Anterior cingulate cortex (tissue), 58 donors: ENCODE measurements at places on chromosomes 11 and 22.

DNA sequence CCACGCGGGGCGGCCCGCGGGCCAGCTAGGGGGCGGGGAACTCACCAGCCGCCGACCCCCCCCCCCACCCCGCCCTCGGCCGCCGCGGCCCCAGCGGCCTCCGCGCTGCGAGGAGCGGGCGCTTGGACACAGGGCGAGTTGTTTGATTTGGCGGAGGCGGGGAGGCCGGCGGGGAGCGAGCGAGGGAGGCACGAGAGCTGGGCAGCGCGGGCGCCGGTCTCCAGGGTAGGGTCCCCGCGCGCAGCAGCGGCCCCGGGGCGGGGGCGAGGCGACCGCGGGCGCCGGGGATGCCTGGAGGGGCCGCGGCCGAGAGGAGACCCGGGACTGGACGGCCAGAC lies 64.4 kb downstream of the NAV2 start:
- DNase-seq = no peak

DNA sequence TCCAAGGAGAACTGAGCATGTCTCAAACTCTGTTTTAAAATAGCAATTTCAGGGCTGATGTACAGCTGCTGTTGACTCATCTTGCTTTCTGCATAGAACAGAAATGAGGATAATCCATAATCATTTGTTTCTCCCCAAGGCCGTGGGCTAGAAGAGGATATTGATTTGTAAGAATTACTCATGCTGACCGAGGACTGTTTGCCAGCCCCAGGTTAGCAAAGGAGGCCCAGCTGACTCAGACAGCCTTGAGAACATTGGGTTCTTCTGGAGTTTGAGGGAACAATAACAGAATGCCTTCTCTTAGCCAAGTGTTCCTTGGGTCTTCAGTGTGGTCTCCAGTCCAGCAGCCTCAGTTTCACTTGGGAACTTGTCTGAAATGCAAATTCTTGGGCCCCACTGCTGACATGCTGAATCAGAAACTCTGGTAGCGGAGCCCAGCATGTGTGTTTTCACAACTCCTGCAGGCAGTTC lies 92.0 kb downstream of the ZC3H12C start:
- peak; percentile 57 for DNase-seq

- no peak for DNase-seq
These were observed 515.0 kb downstream of the NTM start for GRCh38 chr11:131885431-131885830.

DNA sequence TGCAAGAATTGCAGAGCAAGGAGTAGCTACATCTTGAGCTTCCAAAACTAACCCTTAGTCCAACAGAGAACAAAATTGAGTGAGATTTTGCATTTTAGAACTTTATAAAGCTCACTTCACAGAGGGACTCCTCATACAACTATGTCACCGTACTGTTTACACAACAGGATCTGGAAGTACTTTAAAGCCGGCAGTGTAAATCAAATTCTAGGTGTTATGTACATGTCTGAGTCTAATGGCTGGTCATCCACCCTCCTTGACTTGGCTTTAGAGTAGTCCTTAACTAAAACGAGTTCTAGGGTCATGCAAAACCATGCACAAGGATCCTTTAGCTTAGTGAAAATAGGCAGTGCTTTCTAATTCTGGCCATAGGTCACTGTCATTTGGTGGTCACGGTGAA lies 23.5 kb downstream of the IRAG1 start:
- no peak for DNase-seq

DNA sequence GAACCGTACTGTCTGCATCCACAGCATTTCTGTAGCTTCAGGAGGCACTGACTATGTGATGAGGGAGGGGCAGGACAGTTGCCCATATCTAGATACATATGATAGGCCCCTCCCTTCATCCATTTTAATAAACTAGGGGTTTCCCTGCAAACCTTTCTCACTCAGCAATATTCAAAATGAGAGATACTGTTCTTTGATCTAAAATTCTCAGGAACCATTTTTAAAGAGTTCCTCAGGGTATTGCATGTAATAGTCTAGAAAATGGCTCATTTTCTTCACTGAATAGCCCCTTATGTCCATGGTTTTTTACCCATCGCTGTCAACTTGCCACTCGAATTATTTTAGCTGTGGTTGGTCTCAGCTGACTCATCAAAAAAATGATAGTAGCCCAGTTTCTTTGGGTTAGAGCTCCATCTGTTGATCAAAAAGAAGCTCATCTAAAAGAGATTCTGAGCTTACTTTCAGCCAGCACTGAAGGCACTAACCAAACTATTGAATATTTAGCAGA lies 37.0 kb upstream of the DNAJB7 start:
- DNase-seq = no peak

GRCh38 chr11:40514124-40514523 lies 945.3 kb downstream of the LRRC4C start:
- DNase-seq = no peak

- no peak for DNase-seq
These were observed 14.4 kb downstream of the GRAP2 start for GRCh38 chr22:39915295-39915726.

- DNase-seq = no peak
These were observed 75.6 kb downstream of the IGLL1 start for GRCh38 chr22:23504516-23504915.

DNA sequence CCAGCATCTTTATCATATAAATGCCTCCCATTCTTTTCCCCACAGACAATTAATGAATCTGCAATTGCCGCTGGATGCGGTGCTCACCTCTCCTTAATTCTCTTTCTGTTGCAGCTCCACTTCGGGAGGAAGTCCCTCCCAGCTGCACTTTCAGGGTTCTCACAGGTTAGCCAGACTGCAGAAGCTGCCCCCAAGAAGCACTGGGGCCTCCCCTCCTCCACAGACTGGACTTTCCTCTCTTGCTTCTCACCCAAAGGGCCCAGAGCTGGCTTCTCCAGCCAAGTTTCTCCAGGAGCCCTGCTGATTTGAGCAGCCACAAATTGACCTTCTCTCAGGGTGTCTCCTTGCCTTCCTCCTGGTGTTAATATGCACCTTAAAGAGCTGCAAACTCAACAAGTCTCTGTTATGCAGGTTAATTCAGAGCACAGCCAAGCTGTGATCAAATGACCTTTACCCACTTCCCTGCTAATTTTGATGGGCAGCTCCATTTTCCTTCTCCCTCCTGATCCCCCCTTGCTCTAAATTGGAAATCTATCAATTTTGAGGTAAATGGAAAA lies 298.9 kb downstream of the BUD13 start:
- no peak for DNase-seq

GRCh38 chr11:72824811-72825505 lies 10.7 kb downstream of the ATG16L2 start:
- no peak for DNase-seq

DNA sequence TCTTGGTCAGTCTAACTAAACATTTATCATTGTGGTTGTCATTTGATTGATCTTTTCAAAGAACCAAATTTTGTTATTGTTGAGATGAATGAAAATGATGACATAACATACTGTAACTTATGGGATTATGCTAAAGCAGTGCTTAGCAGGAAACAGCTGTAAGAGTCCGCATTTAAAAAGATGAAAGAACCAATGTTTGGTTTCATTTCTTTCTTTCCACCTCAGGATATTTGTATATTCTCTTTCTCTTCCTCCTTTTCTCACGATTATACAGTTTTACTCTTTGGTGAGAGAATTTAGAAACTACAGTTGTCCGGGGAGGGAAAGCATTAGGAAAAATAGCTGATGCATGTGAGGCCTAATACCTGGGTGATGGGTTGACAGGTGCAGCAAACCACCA lies 23.1 kb downstream of the PIH1D2 start:
- DNase-seq = no peak

GRCh38 chr11:78798663-78799062 lies 224.0 kb upstream of the NARS2 start:
- DNase-seq = no peak

GRCh38 chr11:111934306-111934705 lies 2.8 kb upstream of the DIXDC1 start:
- DNase-seq = no peak

GRCh38 chr11:2392241-2392959 lies 8.2 kb upstream of the TSSC4 start:
- no peak for DNase-seq

GRCh38 chr22:19997561-19998231 lies 18.9 kb downstream of the ARVCF start:
- no peak for DNase-seq

DNA sequence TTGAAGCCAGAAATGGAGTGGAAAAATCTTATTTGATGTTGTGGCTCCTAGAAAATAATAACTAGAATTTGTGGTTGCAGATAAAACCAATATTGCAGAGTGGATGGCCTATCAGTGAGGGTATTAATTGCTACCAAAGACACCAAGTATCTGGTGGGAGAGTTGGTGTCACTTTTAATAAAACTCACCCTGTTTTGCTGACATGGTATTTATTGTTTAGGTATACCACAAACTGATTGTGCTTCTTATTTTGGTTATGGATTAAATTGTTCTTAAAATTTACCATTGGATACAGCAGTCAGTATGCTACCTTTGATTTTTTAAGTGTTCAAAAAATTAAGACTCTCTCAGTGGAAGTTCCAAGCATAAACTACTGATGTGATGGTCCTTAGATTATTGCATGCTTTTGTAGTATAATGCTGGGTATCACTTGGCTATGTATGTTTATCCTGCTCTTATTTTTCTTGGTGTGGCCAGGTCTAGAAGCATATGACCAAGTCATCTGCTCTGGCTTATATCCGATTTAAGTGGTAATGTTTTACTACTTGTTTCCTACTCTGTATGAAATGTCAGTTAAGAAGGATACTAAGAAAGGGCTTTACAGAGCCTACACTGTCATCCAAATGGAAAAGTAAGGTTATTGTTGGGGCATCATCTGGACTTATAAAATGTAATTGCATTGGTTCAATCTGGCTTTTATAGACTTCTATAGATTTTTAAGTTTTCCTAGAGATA lies 101.6 kb downstream of the ARHGAP42 start:
- DNase-seq = no peak
